ENCODE measurements at places on chromosomes 5 and 9. TPM values are rescaled to one million over a fixed set of nuclear protein-coding genes. Genes with fewer than 3 reads are reported as not detected.

DNA sequence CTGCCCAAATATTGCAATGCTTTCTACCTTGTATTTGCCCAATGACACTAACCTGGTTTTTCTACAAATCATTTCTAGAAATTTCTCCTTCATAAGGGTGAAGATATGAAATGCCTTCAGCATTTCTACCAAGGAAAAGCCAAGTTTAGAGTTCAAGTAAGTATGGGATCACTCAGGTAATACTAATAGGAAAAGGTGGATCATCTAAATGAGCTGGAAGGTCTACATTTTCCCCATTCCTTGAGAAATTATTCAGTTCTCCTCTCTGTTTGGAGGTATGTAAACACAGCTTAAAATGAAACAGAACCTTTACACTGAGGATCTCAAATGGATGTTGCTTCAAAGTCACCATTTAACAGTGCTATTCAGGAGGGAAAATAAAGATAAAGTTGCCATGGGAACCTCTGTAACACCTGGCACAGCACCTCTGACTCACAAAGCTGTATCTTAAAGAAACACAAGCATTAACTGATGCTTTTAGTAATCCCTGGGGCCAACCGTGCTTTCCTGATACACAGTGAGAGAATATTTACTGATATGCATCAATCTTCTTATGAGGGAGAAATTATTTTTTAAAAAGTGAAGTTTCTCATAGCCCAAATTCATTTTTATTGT is 161.3 kb downstream of the DRD1 start:
- H3K27ac ChIP-seq = no peak overlapping the region
- no peak overlapping the region for H3K4me3 ChIP-seq
- no peaks in the 10 kb centered on the region for H3K36me3 ChIP-seq
- no peak for DNase-seq

GRCh38 chr5:149370878-149371277 is 8.2 kb downstream of the IL17B start:
- H3K4me1 ChIP-seq = peaks cover 2% of the 10 kb centered on the region
- peaks cover 5% of the 10 kb centered on the region for H3K36me3 ChIP-seq
- no peak for DNase-seq
- no peak overlapping the region for H3K27ac ChIP-seq

Gene SV2C
- 0.02 TPM for total RNA-seq

- H3K36me3 ChIP-seq = no peaks in the 10 kb centered on the region
- no peak overlapping the region for H3K4me3 ChIP-seq
- DNase-seq = no peak
- no peak overlapping the region for H3K27ac ChIP-seq
These were observed 316.9 kb downstream of the ADGRV1 start for GRCh38 chr5:90875456-90875855.

- no peaks in the 10 kb centered on the region for H3K4me1 ChIP-seq
- no peak overlapping the region for H3K27ac ChIP-seq
- H3K4me3 ChIP-seq = no peak overlapping the region
- DNase-seq = no peak
- H3K36me3 ChIP-seq = no peaks in the 10 kb centered on the region
These were observed 127.1 kb downstream of the NSG2 start for GRCh38 chr5:174172566-174172965.

Gene TMEM252
- total RNA-seq = not detected

DNA sequence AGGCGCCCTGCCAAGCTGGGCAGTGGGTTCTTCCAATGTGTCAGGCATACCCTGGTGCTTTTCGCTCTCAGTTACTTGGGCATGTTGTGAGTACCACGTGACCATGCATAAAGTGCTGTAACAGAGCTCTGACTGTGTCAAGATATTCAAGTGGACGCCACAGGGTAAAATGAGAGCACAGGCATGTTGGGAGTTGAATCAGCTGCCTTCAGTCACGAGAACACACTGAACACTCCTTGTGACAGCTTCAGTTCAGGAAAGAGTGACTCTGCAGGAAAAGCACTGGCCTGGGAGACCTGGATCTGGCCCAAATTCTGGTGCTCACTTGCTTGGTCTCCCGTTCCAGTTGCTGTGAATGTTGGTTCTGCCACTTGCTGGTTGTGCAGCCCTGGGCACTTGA is 5.1 kb downstream of the MLANA start:
- H3K27ac ChIP-seq = no peak overlapping the region
- H3K4me1 ChIP-seq = peaks cover 19% of the 10 kb centered on the region
- H3K4me3 ChIP-seq = no peak overlapping the region
- no peaks in the 10 kb centered on the region for H3K27me3 ChIP-seq

Gene INSYN2B
- total RNA-seq = not detected

DNA sequence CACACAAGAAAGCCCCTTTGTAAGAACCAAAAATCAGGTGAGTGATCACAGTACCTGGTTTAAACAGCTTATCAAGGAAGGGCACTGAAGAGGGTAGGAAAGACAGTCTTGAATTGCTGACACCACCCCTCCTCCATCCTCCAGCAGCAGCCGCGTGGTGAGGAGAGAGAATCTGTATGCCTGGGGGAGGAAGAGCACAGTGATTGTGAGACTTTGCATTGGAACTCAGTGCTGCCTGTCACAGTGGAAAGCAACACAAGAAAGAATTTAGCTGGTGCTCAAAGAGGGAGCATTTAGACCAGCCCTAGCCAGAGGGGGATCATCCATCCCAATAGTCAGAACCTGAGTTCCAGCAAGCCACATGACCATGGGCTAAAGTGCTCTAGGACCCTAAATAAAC is 11.6 kb upstream of the STX17 start:
- H3K27me3 ChIP-seq = peaks cover 1% of the 10 kb centered on the region
- no peak overlapping the region for H3K27ac ChIP-seq
- H3K36me3 ChIP-seq = no peaks in the 10 kb centered on the region
- no peak for DNase-seq

DNA sequence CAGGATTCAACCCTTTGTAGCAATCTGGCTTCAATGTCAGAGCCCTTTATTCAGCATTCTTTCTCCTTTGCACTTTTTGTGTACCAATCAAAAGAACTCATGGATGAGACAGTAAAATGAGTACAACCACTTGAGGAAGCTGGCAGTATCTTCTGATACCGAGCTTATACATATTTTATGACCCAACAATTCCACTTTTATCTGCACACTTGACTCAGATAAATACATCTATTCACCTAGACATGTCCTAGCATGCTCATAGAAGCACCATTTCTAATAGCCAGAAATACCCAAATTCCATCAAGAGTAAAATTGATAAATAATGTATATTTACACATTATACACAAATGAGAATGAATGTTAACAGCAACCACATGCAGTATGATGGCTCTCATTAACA is 111.2 kb upstream of the PTGER4 start:
- H3K4me3 ChIP-seq = no peak overlapping the region
- DNase-seq = no peak
- peaks cover 19% of the 10 kb centered on the region for H3K4me1 ChIP-seq
- H3K36me3 ChIP-seq = no peaks in the 10 kb centered on the region
- H3K27me3 ChIP-seq = no peaks in the 10 kb centered on the region

DNA sequence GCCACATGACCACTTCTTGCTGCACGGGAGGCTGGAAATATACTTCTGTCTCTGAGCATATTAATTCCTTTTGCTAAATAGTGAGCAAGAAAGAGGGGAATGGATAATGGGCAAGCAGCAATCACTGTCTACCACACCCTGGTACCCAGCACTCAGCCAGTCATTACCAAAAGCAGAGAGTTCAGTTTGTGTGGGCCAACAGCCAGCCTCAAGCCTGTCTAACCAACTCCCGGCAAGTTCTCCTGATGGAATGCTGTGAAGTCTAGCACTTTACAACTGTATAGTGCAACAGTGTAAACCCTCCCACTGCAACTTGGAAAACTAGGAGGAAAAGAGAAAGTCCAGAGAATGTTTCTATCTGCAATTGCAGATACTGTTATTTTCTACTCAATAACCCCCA is 47.8 kb downstream of the PLK2 start:
- H3K4me1 ChIP-seq = no peaks in the 10 kb centered on the region
- DNase-seq = no peak
- H3K4me3 ChIP-seq = no peak overlapping the region

- no peak overlapping the region for H3K4me3 ChIP-seq
- H3K36me3 ChIP-seq = peaks cover 21% of the 10 kb centered on the region
- no peak for DNase-seq
- H3K4me1 ChIP-seq = peaks cover 2% of the 10 kb centered on the region
These were observed 50.2 kb downstream of the SMC2 start for GRCh38 chr9:104144336-104144735.

DNA sequence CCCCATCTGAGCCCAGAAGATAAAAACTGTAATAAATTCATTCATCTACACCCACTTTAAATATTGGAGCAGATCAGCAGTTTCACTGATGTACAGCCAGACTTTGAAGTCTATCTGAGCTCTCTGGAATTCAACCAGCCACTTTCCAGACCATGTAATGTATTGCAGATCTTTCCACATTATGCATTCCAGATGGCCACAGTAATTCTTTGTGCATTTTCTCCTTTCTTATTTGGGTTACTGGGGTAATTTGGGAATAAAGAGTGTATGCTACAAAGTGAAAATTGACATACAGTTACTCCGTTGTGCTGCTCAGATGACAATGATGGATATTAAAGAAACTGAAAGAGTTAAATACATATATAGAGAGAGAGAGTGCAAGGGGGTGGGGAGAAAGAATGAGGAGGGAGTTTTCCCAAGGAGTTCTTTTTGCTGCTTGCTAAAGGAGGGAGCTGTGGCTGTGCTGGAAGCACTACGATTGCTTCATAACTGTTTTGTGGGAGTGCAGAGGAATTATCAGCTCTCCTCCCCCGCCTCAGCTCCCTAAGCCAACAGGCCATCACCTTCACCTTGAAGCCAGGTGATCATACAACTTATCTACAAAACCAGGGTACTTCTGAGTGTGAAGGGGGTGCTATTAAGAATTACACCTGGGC is 152.8 kb downstream of the GAS1 start:
- DNase-seq = no peak
- no peak overlapping the region for H3K27ac ChIP-seq
- no peaks in the 10 kb centered on the region for H3K36me3 ChIP-seq
- no peak overlapping the region for H3K4me3 ChIP-seq
- peaks cover 11% of the 10 kb centered on the region for H3K27me3 ChIP-seq

Gene IRX1
- not detected for total RNA-seq

Gene GRIN1
- not detected for total RNA-seq

- no peak for DNase-seq
- H3K27me3 ChIP-seq = no peaks in the 10 kb centered on the region
- H3K4me1 ChIP-seq = no peaks in the 10 kb centered on the region
- no peak overlapping the region for H3K4me3 ChIP-seq
These were observed 71.2 kb upstream of the CNTLN start for GRCh38 chr9:17063535-17064135.

- no peak for DNase-seq
- no peaks in the 10 kb centered on the region for H3K36me3 ChIP-seq
- H3K27ac ChIP-seq = no peak overlapping the region
- H3K4me3 ChIP-seq = no peak overlapping the region
- no peaks in the 10 kb centered on the region for H3K4me1 ChIP-seq
- H3K27me3 ChIP-seq = no peaks in the 10 kb centered on the region
These were observed 37.2 kb downstream of the PAPPA start for GRCh38 chr9:116190637-116191396.

Gene OTULINL
- 12.2 TPM for total RNA-seq

- H3K27ac ChIP-seq = no peak overlapping the region
- DNase-seq = peak; percentile 40
- peaks cover 12% of the 10 kb centered on the region for H3K4me1 ChIP-seq
- H3K27me3 ChIP-seq = no peaks in the 10 kb centered on the region
These were observed 48.6 kb downstream of the DUSP1 start for GRCh38 chr5:172722327-172722815.

Gene GPR151
- total RNA-seq = not detected

DNA sequence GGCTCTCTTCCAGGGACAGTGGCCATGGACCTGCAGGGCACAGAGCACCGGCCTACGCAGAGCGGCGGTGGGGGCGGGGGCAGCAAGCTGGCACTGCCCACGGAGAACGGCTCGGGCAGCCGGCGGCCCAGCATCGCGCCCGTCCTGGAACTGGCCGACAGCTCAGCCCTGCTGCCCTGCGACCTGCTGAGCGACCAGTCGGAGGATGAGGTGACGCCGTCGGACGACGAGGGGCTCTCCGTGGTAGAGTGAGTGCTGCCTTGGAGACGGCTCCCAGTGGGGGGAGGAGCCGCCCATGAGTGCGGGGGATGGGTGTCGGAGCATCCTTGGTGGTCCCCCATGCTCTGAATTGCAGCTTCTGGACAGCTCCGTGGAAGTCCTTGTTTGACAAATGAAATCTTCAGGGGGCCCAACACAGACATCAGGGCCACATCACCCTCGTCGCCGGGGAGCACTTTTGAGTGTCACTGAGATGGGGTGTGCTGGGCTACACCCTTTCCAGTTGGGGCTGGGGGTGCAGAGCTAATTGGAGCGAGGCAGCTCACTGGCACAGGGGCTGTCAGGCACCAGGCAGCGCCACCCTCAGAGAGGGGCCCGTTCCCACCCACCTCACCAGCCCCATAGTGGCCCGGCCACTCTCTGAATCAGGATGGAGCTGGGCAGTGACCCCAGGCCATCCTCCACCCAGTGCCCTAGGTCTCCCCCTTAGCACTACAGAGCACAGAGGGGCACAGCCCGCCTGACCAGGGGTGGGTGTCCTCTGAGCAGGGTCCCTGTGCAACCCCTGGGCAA is 70.9 kb downstream of the KCNT1 start:
- no peak overlapping the region for H3K4me3 ChIP-seq
- no peak for DNase-seq
- H3K27me3 ChIP-seq = no peaks in the 10 kb centered on the region

DNA sequence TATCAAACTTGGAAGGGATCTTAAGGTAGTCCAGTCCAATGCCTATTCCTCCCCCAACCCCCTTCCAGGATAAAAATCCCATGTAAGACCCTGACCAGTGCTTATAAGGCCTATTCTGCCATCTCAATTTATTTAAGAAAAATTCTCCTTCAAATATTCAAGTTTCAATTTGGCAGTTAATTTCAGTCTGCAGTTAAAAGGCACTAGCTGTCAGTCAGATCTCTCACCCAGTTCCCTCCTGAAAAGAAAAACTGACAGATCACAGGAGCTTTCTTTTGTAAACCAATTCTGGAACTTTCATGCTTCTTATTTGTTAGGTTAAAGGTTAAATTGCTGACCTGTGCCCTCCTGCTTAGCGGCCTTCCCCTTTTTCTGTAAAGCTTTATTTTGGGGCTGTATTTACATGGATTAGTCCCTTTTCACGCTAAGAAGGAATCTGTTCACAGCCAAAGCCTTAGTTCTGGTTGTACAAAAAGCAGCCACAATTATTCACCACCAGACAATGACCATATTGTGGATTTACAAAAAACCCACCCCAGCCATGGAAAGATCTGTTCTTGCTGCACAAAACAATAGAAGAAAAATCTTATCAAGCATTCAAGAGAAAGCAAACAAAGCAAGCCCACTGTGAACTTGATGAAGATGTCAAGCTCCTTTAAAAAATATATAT is 68.7 kb downstream of the DENND1A start:
- H3K27ac ChIP-seq = no peak overlapping the region
- peaks cover 6% of the 10 kb centered on the region for H3K4me1 ChIP-seq
- H3K36me3 ChIP-seq = peaks cover 7% of the 10 kb centered on the region
- H3K4me3 ChIP-seq = no peak overlapping the region
- DNase-seq = no peak

GRCh38 chr9:97848480-97849237 is 4.4 kb upstream of the FOXE1 start:
- peak; percentile 39 for DNase-seq
- H3K27ac ChIP-seq = no peak overlapping the region
- peaks cover 21% of the 10 kb centered on the region for H3K4me1 ChIP-seq
- peaks cover 66% of the 10 kb centered on the region for H3K27me3 ChIP-seq
- no peaks in the 10 kb centered on the region for H3K36me3 ChIP-seq

Data from activated CD4-positive, alpha-beta memory T cell treated with anti-CD3 and anti-CD28 coated beads for 36 hours (primary cell).